ENCODE measurements at places on chromosomes 5 and 9. TPM values are rescaled to one million over a fixed set of nuclear protein-coding genes. Genes with fewer than 3 reads are reported as not detected.

MZB1 gene
- 0.18 TPM for total RNA-seq

CCL28 gene
- 0.18 TPM for total RNA-seq

INSL4 gene
- total RNA-seq: not detected

GABRA1 gene
- 34.5 TPM for total RNA-seq

OR13D1 gene
- total RNA-seq: not detected

SLC6A3 gene
- total RNA-seq: 0.18 TPM
